Vein endothelial cell (primary cell): ENCODE measurements at places on chromosomes 16 and 17. TPM values are rescaled to one million over a fixed set of nuclear protein-coding genes. Genes with fewer than 3 reads are reported as not detected.

Gene AIPL1
- total RNA-seq = not detected in 2 replicates

Gene PDE6G
- total RNA-seq = 1.3 TPM in 2 replicates

Gene PLD6
- 3.0 and 3.3 TPM in 2 replicates for total RNA-seq

Gene MYBBP1A
- 83.1 and 85.3 TPM in 2 replicates for total RNA-seq

Gene SGSH
- 25.0 and 33.0 TPM in 2 replicates for total RNA-seq

Gene GNG13
- not detected in 2 replicates for total RNA-seq

Gene SCGB1C2
- not detected in 2 replicates for total RNA-seq

Gene GFAP
- 0.86 TPM in 1 of 2 replicates, not detected in the other for total RNA-seq

Gene APRT
- total RNA-seq = 96.6 and 121 TPM in 2 replicates

Gene TNP2
- not detected in 2 replicates for total RNA-seq

Gene CD300LD
- not detected in 2 replicates for total RNA-seq

Gene ZNF232
- 5.3 and 6.5 TPM in 2 replicates for total RNA-seq

Gene CD300H
- total RNA-seq = not detected in 2 replicates

Gene FLYWCH1
- 26.0 and 37.6 TPM in 2 replicates for total RNA-seq

Gene PLCG2
- total RNA-seq = 9.6 and 17.3 TPM in 2 replicates

Gene AXIN2
- total RNA-seq = 5.2 and 7.5 TPM in 2 replicates
